ENCODE measurements at places on chromosomes 6 and 20. TPM values are rescaled to one million over a fixed set of nuclear protein-coding genes. Genes with fewer than 3 reads are reported as not detected.

Gene CLPSL2
- not detected for polyA plus RNA-seq

Gene ADGB
- not detected for polyA plus RNA-seq

DNA sequence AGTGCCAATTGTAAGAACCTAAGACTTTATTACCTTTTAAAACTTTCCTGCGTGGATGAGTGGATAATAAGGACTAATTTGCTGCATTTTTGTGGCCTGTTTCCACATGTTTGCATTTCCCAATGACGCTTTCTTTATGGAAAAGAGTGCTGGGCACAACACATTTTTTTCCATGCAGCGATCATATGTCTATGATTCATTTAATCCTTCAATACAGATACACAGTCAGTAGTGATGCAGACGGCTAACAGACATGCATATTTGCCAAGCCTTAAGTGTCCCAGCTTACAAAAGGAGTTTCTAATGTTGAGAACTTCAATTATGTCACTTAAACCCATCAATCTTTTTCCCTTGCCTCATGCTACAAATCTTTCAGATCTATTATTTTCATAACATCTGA lies 239.8 kb upstream of the PREP start:
- DNase-seq: no peak

Gene RIMS1
- polyA plus RNA-seq: not detected

GRCh38 chr6:122126894-122127293 lies 272.6 kb upstream of the HSF2 start:
- no peak for DNase-seq

- DNase-seq: peak; percentile 85
These were observed 448 bp upstream of the RNF114 start for GRCh38 chr20:49935746-49936152.

DNA sequence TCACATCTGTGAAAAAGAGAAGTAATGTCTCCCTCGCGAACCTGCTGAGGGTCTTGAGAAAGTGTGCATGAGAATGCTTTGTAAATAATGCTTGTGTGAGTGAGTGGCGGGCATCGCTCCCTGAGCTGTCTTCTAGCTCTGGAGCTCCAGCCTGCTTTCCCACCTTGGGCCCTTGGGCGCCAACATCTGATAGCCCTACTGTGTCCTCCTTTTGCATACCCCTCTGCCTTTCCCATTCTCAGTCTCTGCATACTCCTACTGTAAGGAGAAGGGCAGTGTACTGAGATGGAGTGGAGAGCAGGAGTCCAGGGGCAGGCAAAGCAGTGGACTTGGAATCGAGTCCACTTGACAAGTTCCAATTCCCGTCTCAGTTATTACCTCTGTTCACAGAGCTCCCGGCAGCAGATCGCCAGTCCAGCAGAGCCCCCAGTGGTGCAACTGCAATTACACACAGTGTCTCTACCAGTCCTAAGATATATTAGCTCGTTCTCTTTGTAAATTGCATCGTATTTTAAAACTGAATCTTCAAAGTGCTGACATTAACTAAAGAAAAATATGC lies 847 bp upstream of the NCR2 start:
- DNase-seq: no peak

DNA sequence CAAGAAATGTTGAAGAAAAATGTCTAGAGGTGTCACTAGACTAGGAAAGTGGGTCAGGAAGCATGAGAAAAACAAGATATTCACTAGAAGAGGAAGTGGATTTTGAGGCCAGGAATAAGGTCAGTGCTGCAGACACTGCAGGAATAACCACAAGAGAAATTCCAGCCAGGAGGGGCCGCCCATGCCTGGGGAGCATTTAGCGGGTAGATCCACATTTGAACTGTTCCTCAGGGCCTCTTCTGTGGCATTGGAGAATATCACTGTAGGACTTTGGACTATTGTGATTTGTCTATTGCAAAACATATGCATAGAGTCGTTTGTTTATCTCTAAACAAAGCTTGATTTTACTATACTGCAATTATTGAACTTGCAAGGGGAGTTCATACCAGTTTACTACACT lies 49.6 kb upstream of the CCDC28A start:
- DNase-seq: no peak

DNA sequence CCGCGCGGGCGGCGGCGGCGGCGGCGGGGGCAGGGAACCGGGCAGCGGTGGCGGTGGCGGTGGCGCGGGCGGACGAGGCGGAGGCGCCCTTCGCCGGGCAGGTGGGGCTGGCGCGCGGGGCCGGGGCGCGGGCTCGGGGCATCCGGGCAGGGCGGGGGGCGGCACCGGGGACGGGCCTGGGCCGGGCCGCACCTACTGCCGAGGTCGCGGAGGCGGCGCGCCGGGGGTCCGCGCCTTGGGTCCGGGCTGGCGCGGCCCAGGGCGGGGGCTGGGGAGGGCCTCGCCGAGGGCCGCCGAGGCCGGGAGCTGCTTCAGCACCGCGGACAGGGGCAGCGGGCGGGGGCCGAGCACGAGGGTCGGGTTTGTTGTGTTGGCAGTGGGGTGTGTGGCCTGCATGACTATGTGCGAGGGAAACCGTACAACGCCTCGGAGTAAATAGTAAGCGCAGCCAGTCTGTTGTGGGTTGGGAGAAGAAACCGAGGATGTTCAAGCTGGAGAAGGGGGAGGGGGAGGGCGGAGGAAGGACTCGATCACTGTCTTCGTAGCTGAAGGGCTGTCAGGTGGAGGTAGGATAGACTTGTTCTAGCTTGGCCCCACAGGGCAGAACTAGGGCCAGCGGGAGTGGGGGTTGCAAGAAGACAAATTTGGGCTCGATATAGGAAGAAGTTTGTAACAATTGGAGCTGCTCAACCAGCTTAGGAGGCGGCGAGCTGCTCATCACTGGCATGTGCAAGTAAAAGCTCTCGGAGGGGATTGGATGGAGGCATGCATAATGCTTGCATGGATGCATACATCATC lies 593 bp downstream of the MMP24 start:
- peak; percentile 84 for DNase-seq

- peak; percentile 64 for DNase-seq
These were observed 5.9 kb upstream of the TCP11 start for GRCh38 chr6:35147026-35147425.

Gene SIGLEC1
- 2.4 TPM for polyA plus RNA-seq

GRCh38 chr6:131427434-131428058 lies 145.5 kb upstream of the ARG1 start:
- no peak for DNase-seq

DNA sequence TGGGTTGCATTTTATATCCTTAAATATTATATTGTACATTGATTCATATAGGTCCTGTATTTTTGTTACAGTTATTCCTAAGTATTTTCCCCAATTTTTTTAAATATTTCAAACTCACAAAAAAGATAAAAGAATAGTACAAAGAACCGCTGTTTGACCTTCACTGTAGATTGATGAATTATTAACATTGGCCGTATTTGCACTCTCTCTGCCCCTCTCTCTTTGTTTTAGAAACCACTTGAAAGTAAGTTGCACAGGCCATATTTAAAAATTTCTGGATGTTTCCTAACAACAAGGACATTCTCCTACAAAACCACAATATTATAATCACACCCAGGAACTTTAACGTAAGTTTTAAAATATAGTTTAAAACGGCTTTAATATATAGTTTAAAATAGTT lies 72.0 kb upstream of the DUSP22 start:
- no peak for DNase-seq

DNA sequence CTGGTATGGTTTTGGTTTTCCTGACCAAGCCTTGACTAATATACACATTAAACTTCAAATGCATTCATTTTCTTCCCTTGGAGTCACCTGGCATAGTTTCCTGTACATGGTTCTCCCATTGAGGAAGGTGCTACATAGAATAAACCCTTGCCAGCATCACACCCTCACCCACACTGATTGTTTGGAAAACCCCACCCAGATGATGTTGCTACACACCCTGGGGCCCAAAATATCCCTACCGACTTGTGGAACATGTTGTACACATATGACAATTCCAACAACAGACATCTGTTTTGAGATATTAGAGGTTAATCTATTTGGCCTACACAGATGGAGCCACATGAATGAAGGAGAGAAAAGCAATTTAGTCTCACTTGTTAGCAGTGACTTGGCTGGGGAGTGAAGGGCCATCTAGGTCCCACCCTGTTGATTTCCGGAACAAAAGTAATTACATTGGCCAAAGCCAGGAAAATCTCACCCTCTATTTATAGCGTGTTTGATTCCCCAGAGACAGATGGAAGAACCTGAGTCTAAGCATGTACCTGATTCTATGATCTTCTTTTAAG lies 606.0 kb upstream of the BTBD3 start:
- DNase-seq: no peak

Gene DAAM2
- 6.9 TPM for polyA plus RNA-seq

DNA sequence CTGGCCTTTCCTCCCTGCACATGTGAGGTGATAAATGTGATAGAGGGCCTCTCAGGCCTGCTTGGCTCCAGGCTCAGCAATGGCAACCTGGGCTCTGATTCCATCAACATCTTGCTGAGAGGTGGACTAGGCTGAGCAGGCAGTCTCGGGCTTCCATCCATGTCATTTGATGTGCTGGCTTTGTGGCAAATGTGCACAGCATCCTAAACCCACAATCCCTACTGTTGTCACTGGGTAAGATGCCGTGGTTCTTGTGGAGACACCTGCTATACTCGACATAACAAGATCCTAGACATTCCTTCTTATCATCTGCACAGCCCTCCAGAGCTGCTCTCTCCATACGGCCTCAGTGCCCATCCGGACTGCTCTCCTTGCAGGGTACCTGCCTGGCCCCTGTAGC lies 2.8 kb upstream of the ZCCHC3 start:
- DNase-seq: peak; percentile 35

Gene HUS1B
- polyA plus RNA-seq: not detected

DNA sequence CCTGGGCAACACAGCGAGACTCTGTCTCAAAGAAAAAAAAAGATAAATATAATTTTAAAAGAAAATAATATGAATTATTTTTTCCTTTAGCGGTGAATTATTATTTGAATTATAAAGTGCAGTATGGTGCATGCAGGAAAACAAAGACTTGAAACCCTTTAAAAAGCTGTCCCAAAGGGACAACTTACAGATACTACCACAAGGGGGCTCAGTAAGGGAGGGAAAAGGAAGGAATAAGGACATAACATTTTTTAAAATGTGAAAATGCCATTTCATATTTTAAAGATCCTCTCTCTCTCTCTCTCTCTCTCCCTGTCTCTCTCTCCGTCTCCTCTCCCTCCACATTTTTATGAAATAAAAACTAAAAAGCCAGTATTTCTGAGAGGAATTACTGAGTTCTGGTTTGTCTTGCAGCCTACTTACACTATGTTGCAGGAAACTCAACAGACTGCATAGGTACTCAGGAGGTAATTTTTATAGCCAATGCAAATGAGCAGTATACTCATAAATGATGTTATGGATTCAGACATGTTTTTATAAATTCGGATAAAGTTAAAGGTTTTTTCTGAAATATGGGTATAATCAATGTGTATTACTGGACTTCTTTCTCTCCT lies 455.0 kb upstream of the GJE1 start:
- DNase-seq: no peak

GRCh38 chr20:58700823-58701222 lies 8.2 kb downstream of the NPEPL1 start:
- DNase-seq: peak; percentile 18

GRCh38 chr6:21846541-21847451 lies 253.2 kb downstream of the SOX4 start:
- DNase-seq: peak; percentile 96

DNA sequence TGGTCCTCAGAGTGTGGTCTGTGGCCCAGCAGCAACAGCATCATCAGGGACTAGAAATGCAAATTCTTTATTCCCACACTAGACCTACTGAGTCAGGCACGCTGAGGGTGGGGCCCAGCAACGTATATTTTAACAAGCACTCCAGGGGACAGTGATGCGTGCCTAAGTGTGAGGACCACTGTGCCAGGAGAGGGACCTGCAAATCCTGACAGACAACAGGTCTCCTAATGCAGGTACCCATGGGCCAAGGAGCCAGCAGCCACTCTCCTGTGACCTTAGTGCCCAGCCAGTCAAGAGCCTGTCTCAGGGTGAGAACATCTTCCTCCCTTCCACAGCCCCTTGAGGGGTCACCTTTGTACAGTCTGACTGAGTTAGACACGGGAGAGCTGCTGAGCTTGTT lies 8.0 kb upstream of the MYLK2 start:
- DNase-seq: no peak
